Epithelial cell of proximal tubule (primary cell): ENCODE measurements at places on chromosomes 16 and 17. TPM values are rescaled to one million over a fixed set of nuclear protein-coding genes. Genes with fewer than 3 reads are reported as not detected.

The SLC16A6 gene
- total RNA-seq = 0.07 TPM in 1 of 2 replicates, not detected in the other

The TBX6 gene
- total RNA-seq = 0.07 and 1.3 TPM in 2 replicates

The CHCT1 gene
- total RNA-seq = not detected in 2 replicates

The FA2H gene
- 3.3 and 11.5 TPM in 2 replicates for total RNA-seq

The ASPA gene
- 0.06 TPM in 1 of 2 replicates, not detected in the other for total RNA-seq

The SPNS2 gene
- 110 and 162 TPM in 2 replicates for total RNA-seq

The KRTAP4-6 gene
- not detected in 2 replicates for total RNA-seq

The WBP2 gene
- total RNA-seq = 65.5 and 69.2 TPM in 2 replicates

The PERCC1 gene
- total RNA-seq = not detected in 2 replicates

The TM4SF5 gene
- total RNA-seq = not detected in 2 replicates

DNA sequence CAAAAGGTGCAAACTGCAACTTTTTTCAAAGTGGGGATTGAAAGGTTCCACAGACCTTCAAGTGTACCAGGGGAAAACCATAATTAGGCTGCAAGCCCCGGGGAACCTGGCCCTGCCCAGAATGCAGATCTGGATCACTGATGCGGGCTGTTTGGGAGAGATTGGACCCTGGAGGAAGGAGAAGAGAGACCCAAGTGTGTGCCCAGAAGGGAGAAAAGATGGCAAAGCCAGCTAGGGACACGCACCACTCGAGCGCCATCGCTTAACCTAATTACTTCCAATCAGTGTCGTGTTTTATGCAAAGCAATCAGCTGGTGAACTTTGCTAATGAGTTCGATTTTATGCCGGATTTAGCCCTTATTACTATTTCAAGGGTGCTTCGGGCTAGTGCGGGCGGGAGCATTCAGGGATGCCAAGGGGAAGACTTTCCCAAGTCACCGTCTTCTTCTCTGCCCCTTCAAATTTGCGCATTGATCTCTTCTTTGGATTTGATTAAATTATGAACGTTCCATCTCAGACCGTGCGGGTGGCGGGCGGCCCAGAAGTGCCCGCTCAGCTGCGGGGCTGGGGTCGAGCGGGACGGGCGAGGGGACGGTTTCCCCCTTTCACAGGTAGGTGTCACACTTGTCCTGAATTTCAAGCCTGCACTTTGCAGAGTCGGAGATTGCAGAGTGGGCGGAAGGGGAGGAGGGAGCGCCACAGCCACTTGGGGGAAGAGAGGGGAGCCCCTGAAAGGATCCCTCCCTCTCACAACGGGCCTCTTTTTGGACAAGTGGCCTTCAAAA is 4.0 kb downstream of the IRX5 start:
- DNase-seq = no peak

GRCh38 chr16:69763599-69763942 is 1.4 kb downstream of the WWP2 start:
- no peak for DNase-seq

- DNase-seq = no peak
These were observed 52.2 kb downstream of the CCT6B start for GRCh38 chr17:34909040-34909439.

GRCh38 chr16:66977341-66978113 is 10.9 kb upstream of the CES4A start:
- DNase-seq = no peak

- DNase-seq = no peak
These were observed 5.4 kb downstream of the DCAF7 start for GRCh38 chr17:63555500-63556156.

DNA sequence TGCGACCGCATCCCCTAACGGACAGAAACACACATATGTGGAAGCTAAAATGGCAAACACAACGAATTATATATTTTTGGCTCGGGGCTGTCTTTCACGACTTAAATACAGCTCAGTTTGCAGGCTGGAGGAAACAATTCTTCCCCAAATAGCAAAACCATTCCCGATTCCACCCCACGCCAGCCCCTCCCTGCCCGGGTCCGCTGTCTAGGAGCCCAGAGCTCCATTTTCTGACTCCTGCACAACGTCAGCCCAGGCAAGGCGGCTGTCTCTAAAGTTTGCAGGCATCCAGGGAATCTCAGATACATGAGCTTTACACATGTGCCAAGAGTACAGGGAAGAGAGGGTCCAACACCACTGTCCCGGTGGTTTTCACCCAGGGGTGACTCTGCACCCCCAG is 110.5 kb downstream of the ADCY9 start:
- DNase-seq = no peak

DNA sequence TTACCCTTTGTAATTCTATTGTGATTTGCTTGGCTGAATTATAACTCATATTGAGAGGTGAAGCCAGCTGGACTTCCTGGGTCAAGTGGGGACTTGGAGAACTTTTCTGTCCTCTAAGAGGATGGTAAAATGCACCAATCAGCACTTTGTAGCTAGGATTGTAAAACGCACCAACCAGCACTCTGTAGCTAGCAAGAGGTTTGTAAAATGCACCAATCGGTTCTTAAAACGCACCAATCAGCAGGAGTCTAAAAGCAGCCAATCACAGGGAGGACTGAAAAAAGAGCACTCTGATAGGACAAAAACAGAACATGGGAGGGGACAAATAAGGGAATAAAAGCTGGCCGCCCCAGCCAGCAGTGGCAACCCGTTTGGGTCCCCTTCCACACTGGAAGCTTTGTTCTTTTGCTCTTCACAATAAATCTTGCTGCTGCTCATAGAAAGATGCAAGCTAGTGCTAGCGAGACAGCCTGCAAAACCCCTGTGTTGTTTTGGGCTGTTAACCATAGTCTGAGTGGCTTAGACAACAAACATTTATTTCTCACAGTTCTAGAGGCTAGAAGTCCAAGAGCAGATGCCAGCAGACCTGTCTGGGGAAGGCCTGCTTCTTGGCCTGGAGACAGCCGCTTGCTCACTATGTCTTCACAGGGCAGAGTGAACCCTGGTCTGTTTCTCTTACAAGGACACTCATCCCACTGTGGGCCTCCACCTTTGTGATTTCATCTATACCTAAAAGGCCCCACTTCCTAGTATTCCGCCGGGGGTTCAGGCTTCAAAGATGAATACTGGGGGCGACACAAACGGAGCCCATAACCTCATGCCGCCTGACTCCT is 39.0 kb upstream of the CRISPLD2 start:
- no peak for DNase-seq

DNA sequence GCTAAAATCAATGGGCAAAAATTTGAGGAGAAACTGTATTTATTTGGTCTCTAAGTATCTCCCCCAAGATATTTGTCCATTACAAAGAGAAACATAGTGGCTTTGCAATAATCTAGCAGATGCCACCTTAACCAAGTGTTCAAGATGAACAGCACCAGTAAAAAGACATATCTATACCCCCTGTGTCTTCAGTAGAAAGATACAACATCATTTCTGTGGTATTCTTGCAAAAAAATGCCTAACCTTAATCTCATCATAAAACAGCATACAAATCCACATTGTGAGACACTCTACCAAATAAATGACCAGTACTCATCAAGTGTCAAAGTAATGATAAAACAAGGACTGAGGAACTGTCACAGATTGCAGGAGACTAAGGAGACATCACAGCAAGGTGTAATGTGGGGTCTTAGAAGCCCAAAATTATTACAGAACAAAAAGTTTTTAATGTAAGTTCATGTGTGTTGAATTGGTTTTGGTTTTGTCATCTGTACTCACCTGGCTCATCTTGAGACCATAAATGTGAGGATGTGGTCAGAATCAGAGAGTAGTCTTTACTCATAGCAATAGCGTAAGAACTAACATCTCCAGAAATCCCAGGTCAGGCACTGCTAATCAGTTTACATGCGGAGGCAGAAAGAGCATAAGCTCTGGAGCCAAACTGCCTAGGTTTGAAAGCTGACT is 77.2 kb downstream of the AATF start:
- DNase-seq = no peak

GRCh38 chr16:24041834-24042631 is 206.2 kb downstream of the PRKCB start:
- peak; percentile 7 for DNase-seq

DNA sequence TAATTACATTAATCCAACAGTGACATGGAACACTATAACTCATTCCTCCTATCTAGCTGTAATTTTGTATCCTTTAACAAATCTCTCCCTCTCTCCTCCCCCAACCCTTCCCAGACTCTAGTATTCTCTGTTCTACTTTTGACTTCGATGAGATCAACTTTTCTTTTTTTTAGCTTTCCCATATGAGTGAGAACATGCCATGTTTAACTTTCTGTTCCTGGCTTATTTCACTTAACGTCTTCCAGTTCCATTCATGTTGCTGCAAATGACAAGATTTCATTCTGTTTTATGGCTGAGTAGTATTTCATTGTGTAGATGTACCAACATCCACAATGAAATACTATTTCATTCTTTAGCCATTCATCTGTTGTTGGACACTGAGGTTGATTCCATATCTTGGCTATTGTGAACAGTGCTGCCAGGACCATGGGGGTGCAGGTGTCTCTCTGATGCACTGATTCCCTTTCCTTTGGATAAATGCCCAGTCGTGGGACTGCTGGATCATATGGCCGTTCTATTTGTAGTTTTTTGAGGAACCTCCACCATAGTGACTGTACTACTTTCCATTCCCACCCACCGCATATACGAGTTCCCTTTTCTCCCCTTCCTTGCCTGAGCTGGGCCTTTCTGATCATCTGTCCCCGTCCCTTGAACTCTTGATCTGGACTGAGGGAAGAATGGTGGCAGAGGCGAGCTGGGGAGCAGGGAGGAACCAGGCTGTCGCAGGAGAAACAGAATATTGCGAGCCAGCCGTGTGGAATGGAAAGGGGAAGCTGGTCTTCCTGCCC is 7.7 kb upstream of the CEP295NL start:
- DNase-seq = no peak

- DNase-seq = no peak
These were observed 68.8 kb downstream of the CMIP start for GRCh38 chr16:81513204-81514040.

- DNase-seq = no peak
These were observed 139.0 kb downstream of the RPTOR start for GRCh38 chr17:80683625-80684104.

GRCh38 chr16:52741351-52741750 is 194.4 kb upstream of the TOX3 start:
- DNase-seq = no peak

GRCh38 chr17:46154151-46154816 is 38.9 kb downstream of the KANSL1 start:
- no peak for DNase-seq

GRCh38 chr17:48719642-48720265 is 2.6 kb downstream of the PRAC1 start:
- no peak for DNase-seq

DNA sequence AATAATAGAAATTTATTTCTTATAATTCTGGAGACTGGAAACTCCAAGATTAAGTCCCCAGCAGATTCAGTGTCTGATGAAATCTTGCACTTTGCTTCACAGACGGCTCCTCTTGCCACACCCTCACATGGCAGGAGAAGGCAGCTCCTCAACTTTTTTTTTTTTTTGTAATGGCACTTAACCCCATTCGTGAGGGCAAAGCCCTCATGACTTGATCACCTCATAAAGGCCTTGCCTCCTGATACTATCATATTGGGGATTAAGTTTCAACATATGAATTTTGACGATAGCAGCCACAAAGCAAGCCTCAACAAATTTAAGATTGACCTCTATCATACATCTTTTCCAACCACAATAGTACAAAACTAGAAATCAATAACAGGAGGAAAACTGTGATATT is 42.3 kb upstream of the CDYL2 start:
- no peak for DNase-seq

DNA sequence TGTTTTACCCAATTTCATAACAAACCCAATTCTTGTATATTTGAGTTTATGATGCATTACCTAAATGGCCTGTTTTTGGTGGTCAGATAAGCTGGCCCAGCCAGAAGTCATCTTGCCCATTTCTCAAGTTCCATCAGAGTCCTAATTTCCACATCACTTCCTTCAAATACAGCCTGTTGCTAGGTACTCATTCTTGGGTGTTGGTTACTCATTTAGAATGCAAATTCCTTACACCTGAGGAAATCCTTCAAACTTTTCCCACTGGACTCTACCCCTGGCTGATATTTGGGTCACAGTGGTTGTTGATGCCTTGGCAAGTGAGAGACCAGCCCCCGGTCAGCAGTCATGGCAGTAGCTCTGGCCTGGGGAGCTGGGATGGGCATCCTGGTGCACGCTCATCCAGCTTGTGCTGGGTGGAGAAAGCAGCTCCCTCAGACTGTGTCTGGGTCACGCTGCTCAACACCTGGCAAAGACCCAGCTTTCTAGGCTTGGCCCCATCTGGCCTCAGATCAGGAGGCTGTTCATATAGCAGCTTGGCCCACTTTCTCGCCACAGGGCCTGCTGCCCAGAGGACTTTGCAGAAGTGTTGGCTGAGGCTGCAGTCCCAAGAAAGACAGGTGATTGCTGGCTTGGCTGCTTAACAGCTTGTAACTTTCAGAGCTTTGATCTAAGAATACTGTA is 25.8 kb downstream of the WSB1 start:
- DNase-seq = peak; percentile 57

DNA sequence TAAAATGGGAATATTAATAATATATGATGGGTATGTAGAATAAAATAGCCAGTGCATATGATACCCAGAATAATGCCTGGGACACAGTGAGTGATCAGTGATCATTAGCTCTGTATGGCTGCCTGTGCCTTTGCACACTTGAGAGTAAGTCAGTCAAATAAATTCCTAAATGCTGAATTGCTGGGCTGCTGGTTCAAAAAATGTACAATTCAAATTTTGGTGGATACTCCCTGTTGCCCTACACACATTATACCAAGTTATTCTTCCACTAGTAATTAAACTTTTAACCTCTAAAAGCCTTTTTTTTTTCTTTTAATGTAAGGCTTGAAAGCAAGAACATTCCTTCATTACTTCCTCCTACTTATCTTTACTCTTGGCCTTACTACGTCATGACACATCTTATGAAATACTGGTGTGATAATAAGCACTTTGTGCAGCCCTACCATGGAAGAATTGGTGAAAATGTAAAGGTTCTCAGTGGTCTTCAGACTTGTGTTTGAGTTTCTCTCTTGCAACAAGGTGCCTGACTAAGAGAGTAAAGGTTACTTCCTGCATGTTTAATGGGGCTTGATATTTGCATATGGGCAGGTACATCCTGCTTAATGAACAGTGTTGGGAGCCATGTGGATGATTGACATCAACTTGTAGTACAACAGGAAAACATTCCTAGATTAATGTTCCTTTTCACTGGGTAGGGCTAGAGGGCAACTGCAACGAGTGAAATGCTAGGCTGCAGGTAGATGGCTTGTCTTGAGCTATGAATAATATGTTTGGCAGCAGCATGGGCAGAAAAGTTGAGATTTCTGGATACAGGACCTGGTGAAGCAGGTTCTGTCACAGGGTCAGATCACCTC is 84.3 kb downstream of the PRKCA start:
- DNase-seq = peak; percentile 71

DNA sequence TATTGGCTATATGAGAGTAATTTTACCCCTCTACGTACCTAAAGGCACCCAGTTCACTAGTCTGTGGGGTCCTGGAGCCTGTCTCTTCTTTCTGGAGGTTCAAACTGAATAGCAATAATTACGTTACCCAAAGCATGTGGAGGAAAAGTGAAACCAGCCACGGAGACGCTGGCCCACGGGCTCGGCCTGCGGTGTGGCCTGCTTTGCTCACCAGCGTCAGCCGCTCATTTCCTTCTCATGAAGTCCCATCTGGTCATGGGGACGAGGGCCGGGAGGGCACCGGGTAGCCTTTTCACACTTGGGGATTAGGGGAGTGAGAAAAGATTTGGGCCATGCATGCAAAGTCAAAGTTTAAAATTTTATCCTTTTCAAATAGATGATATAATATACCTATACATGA is 26.9 kb downstream of the ELAC2 start:
- DNase-seq = no peak
